Thyroid gland (tissue), 4 donors: ENCODE measurements at places on chromosomes 3 and 15. TPM values are rescaled to one million over a fixed set of nuclear protein-coding genes. Genes with fewer than 3 reads are reported as not detected.

- DNase-seq: no peak
- peaks cover 9% of the 10 kb centered on the region for H3K4me1 ChIP-seq
- H3K27ac ChIP-seq: peak overlapping the region; percentile 27
- H3K4me3 ChIP-seq: no peak overlapping the region
- no peaks in the 10 kb centered on the region for H3K27me3 ChIP-seq
These were observed 633.1 kb upstream of the TBL1XR1 start for GRCh38 chr3:177830411-177830849.

- no peak overlapping the region for H3K27ac ChIP-seq
- no peaks in the 10 kb centered on the region for H3K4me1 ChIP-seq
These were observed 337.1 kb downstream of the IL20RB start for GRCh38 chr3:137294839-137295238.

GRCh38 chr3:56725175-56725574, 42.1 kb upstream of the TASOR start:
- H3K27ac ChIP-seq: peak overlapping the region; percentile 76
- H3K27me3 ChIP-seq: no peaks in the 10 kb centered on the region
- no peaks in the 10 kb centered on the region for H3K36me3 ChIP-seq
- H3K4me1 ChIP-seq: peaks cover 26% of the 10 kb centered on the region
- peak; percentile 14 for DNase-seq

GRCh38 chr3:52218937-52219650, 6.4 kb downstream of the TLR9 start:
- peak; percentile 86 for DNase-seq
- peak overlapping the region; percentile 80 for H3K27ac ChIP-seq
- H3K4me1 ChIP-seq: peaks cover 38% of the 10 kb centered on the region
- peaks cover 15% of the 10 kb centered on the region for H3K36me3 ChIP-seq
- H3K27me3 ChIP-seq: no peaks in the 10 kb centered on the region
- H3K4me3 ChIP-seq: no peak overlapping the region

DNA sequence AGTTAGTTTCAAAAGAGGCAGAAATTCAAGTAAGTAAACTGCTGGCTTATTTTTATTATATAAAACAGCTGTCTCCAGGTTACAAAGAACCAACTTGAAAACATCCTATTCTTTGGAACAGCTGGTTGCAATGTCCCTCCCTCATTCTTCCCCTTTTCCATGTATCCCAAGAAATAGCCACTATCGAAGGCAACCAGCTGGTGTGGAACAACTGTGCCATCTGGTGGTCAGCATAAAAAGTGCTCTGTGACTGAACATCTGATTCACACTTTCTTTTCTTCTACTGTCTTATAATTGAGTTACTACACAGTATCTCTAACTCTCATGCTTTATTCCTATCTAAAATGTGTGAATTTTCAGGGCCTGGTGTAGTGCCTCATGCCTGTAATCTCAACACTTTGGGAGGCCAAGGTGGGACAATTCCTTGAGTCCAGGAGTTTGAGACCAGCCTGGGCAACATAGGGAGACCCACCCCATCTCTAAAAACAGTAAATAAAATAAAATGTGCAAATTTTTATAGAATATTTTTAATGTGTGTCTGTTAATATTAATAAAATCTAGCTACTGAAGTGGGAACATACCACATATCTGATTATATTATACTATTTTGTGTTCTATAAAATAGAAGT, 9.6 kb downstream of the OSBPL11 start:
- H3K4me1 ChIP-seq: peaks cover 15% of the 10 kb centered on the region
- peaks cover 7% of the 10 kb centered on the region for H3K36me3 ChIP-seq
- H3K27ac ChIP-seq: no peak overlapping the region
- peak; percentile 59 for DNase-seq
- H3K4me3 ChIP-seq: no peak overlapping the region

GRCh38 chr15:75578173-75578947, 755 bp downstream of the PTPN9 start:
- peak overlapping the region; percentile 41 for H3K4me3 ChIP-seq
- no peaks in the 10 kb centered on the region for H3K27me3 ChIP-seq
- DNase-seq: peak; percentile 15
- peaks cover 13% of the 10 kb centered on the region for H3K4me1 ChIP-seq

The SLC28A1 gene
- not detected for total RNA-seq

The RHO gene
- total RNA-seq: not detected

GRCh38 chr3:114115143-114115542, 58.6 kb downstream of the QTRT2 start:
- no peak overlapping the region for H3K27ac ChIP-seq
- H3K4me3 ChIP-seq: no peak overlapping the region
- no peaks in the 10 kb centered on the region for H3K36me3 ChIP-seq
- no peaks in the 10 kb centered on the region for H3K27me3 ChIP-seq

- H3K27ac ChIP-seq: no peak overlapping the region
- H3K36me3 ChIP-seq: no peaks in the 10 kb centered on the region
- DNase-seq: no peak
- H3K4me3 ChIP-seq: no peak overlapping the region
- no peaks in the 10 kb centered on the region for H3K4me1 ChIP-seq
- H3K27me3 ChIP-seq: no peaks in the 10 kb centered on the region
These were observed 218.5 kb upstream of the STT3B start for GRCh38 chr3:31314258-31314657.

DNA sequence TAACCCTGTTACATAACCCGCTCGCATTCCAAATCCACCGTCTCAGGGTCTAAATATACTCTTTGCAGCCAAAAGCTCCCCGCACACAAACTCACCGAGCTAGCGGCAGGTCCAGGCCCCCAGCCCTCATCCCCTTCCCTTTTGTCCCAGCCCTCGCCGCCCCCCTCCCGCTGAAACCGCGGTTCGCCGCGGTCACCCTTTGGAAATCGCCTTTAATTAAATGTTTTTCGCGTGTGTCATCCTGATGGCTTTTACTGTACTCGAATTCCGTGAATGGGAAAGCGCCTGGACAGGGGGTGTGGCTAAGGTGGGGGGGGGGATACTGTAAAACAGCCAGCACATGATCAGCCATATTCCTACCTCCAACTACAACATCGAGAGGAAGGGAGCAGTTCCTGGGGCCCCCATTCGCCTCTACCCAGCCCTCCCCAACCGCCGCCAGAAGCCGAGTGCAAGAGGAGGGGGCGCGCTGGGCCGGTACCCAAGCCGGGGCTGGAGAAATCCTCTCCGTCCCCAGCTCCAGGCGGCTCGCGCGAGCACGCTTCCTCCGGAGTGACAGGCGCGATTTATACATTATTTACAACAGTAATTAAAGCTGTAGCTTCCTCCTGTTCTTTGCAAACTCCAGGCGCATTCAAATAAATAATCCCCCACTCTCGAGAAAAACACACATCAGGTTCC, 1.7 kb downstream of the RORA start:
- peaks cover 3% of the 10 kb centered on the region for H3K4me1 ChIP-seq
- no peak for DNase-seq
- no peaks in the 10 kb centered on the region for H3K27me3 ChIP-seq
- H3K4me3 ChIP-seq: no peak overlapping the region
- H3K36me3 ChIP-seq: no peaks in the 10 kb centered on the region

GRCh38 chr3:173889596-173889995, 492.1 kb downstream of the NLGN1 start:
- H3K36me3 ChIP-seq: no peaks in the 10 kb centered on the region
- no peak for DNase-seq
- H3K4me3 ChIP-seq: no peak overlapping the region
- no peak overlapping the region for H3K27ac ChIP-seq
- no peaks in the 10 kb centered on the region for H3K27me3 ChIP-seq

The ZIC4 gene
- not detected for total RNA-seq

DNA sequence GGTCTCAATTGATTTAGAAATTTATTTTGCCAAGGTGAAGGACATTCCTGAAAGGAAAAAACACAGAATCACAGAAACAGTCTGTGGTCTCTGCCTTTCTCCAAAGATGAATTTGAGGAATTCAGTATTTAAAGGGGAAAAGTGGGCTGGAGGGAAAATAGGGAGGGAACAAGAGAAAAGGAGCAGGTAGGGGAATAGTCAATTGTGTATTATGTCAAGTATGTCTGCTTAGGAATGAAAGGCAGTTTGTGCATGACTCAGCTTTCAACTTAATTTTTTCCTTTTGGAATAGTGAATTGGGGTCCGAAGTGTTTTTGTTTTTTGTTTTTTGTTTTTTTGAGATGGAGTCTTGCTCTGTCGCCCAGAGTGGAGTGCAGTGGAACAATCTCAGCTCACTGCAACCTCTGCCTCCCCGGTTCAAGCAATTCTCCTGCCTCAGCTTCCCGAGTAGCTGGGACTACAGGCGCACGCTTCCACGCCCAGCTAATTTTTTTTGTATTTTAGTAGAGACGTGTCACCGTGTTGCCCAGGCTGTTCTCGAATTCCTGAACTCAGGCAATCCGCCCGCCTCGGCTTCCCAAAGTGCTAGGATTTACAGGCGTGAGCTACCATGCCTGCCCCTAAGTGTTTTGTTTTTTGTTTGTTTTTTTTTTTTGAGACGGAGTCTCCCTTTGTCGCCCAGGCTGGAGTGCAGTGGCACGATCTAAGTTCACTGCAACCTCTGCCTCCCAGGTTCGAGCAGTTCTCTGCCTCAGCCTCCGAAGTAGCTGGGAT, 74.1 kb upstream of the MAP4 start:
- no peaks in the 10 kb centered on the region for H3K27me3 ChIP-seq
- no peak for DNase-seq
- H3K36me3 ChIP-seq: no peaks in the 10 kb centered on the region
- H3K4me3 ChIP-seq: no peak overlapping the region
- peaks cover 18% of the 10 kb centered on the region for H3K4me1 ChIP-seq
- no peak overlapping the region for H3K27ac ChIP-seq

DNA sequence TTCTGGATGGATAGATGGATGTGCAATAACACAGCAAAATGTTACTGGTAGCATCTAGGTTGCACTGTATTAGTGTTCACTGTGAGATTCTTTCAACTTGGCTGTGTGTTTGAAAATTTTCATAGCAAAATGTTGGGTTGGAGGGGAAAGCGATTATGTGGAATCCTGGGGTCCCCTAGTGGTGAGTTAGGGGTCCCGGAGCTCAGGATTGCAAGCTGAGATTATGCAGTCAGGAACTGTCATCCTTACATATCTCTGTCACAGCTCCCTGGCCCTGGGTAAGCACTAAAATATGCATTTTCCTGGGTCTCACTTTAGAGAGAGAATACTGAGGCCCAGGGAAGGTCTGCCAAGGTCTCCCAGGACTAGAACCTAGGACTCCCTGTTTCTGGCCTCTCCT, 77.2 kb downstream of the CEMIP start:
- DNase-seq: no peak
- H3K36me3 ChIP-seq: no peaks in the 10 kb centered on the region
- H3K27me3 ChIP-seq: no peaks in the 10 kb centered on the region

DNA sequence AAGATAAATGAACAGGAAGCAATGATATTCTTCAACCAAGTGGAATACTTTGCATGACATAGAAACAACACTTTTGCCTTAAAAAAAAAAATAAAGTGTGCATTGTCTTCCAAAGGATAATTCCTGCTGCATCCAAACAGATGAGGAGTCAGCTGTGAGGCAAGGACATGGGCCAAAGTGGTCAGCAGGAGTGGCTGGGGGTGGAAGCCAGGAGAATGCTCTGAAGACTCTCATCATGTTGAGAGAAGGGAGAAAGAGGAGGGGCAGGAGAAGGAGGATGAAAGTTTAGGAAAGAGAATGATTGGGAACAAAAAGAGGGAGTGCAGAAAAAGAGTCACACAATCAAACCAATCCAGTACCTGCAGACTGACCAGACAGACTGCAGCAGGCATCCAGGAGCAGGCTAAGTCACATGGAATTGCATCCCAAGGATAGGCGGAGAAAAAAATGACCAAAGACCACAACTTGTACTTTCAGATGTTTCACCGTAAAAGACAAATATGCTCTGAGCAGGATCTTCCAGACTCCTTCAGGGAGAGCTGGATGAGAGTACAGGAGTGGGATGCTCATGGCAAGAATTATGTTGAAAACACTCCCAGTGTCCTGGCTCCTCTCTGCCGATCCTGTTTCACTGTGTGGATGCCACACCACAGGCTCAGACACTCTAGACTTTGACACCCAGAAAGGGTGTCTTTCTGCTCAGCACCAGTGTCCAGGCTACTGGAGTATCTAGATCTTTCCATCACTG, 11.9 kb downstream of the ABI3BP start:
- no peak overlapping the region for H3K27ac ChIP-seq
- H3K4me1 ChIP-seq: peaks cover 11% of the 10 kb centered on the region
- H3K27me3 ChIP-seq: no peaks in the 10 kb centered on the region
- no peak for DNase-seq
- H3K4me3 ChIP-seq: no peak overlapping the region

The SEC22C gene
- total RNA-seq: 62.1 TPM

- H3K36me3 ChIP-seq: no peaks in the 10 kb centered on the region
- DNase-seq: no peak
- no peaks in the 10 kb centered on the region for H3K27me3 ChIP-seq
- H3K27ac ChIP-seq: no peak overlapping the region
These were observed 4.0 kb upstream of the IL17RE start for GRCh38 chr3:9898467-9899241.

GRCh38 chr15:98139337-98139736, 178.8 kb downstream of the ARRDC4 start:
- no peaks in the 10 kb centered on the region for H3K27me3 ChIP-seq
- no peak overlapping the region for H3K4me3 ChIP-seq
- H3K4me1 ChIP-seq: no peaks in the 10 kb centered on the region
- H3K27ac ChIP-seq: no peak overlapping the region

DNA sequence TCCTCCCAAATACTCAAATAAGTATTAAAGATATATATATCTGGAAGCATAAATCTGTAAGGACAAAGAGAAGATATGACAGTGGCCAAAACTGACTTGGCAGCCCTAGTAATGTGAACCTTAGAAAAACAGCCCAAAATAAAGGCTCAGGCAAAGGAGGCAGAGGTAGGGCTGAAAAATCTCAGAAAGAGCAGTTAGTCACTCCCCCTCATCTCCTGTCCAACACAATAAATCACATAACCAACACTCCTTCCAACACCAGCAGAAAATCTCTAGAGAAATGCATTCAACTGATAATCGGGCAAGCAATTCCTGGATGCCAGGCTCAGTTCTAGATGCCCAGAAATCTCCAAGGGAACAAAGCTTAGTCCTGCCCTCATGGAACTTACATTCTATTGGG, 22.1 kb upstream of the CHRM5 start:
- H3K4me1 ChIP-seq: no peaks in the 10 kb centered on the region
- no peaks in the 10 kb centered on the region for H3K36me3 ChIP-seq
- no peak for DNase-seq
- no peak overlapping the region for H3K4me3 ChIP-seq

- no peak overlapping the region for H3K4me3 ChIP-seq
- H3K27me3 ChIP-seq: no peaks in the 10 kb centered on the region
These were observed 26.6 kb upstream of the PLAAT1 start for GRCh38 chr3:193214445-193214844.

DNA sequence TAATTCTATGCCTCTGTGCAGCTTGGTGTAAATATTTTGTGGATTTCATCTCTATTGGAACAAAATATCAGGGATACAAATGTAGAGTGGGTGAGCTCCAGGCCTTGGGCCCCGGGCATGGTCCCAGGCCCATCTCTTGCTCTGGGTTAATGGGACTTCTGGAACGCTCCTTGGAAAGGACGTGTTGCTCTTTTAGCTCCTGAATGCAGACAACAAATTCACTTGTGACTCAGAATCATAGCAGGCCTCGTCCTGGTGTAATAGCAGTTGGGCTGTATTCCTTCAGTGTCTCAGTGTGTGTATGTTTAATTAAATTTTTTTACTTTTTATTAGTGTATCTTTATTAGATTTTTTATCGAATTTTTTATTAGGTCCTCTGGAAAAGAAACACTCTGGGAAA, 266.7 kb upstream of the C2CD4B start:
- no peaks in the 10 kb centered on the region for H3K27me3 ChIP-seq
- no peak for DNase-seq
- H3K27ac ChIP-seq: no peak overlapping the region
- H3K4me3 ChIP-seq: no peak overlapping the region
